Hematopoietic multipotent progenitor cell treated with erythropoietin and hydrocortisone succinate and interleukin-3 and kit ligand, for 15 days (in vitro differentiated cells): ENCODE measurements at places on chromosomes 16 and 17.

GRCh38 chr17:7204828-7205461 is 14.7 kb downstream of the DLG4 start:
- peak; percentile 49 for DNase-seq

- DNase-seq: no peak
Observed at GRCh38 chr16:86708431-86708830, 130.1 kb downstream of the FOXL1 start.

DNA sequence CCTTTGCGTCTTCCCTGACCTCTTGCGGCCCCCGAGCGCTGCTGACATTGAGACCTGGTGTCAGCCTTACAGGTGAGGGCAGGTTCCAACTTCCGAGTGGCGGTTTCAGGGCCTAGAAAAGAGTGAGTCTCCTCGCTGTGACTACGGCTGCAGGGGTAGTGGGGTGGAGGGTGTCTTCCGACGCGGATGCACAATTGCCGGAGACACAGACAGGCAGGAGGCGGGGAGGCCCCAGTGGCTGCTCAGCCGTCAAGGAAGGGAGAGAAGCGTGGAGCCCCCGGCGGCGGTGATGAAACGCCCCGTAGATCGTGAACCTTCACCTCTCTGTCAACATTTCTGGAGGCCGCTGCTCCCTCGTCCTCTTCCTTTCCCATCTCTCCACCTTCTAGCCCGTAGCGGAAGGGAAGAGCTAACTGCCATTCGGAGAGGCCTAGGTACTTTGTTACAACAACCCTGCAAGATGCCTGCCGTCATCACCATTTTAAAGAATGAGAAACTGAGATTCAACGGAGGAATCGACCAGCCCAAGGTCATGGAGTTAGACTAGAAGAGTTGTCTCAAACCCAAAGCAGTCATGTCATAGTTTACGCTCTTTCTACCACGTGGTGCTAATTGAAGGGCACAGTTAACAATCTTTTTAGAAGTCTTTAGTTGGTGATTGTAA is 485 bp downstream of the DNAJA3 start:
- no peak for DNase-seq

DNA sequence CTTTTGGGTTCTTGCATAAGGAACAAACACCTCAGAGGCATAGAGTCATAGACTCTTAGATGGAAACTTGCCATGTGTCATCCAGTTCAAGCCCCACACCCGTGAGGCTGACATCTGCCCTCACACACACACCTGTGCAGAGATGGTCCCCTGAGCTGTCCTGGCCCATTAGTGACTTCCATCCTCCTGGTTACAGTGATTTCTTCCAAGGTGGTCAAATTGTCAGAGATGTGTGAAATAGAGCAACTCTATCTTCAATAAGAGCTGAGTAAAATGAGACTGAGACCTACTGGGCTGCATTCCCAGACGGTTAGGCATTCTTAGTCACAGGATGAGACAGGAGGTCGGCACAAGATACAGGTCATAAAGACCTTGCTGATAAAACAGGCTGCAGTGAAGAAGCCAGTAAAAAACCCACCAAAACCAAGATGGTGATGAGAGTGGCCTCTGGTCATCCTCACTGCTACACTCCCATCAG is 342.2 kb upstream of the TNRC6C start:
- no peak for DNase-seq

DNA sequence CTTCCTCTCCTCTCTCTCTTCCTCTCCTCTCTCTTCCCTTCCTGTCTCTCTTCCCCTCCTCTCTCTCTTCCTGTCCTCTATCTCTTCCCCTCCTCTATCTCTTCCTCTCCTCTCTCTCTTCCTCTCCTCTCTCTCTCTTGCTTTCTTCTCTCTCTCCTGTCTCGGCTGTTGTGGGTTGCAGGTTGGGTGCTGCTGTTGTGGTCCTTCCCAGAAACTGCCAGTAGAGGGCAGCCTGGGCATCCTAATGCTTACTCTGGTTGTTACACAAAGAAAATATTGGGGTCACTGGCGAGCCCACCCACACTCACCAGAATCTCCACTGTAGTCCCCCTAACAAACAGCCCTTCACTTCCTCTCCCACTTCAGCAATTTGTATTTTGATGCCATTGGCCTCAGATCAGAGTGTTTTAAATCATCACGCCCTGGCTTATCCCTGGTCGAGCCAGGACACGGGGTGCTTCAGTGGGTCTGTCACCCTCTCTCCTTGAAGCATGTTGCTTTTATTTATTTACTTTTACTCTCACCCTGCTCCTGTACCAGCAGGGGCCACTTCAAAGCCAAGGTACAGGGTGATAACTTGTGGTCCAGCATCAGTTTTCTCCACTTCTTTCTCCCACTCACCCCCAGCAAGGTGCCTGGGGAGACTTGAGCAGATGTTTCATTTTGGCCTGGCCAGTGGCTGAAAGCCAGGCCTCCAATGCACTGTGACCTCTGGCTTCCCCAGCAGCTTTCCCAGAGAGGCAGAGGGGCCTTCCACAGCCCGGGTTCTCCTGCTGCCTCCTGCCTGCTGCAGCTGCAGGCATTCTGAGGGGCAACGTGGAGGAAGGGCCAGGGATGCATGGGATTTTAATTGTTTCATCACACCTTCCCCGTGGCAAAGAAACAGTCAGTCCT is 4.7 kb upstream of the MMP15 start:
- peak; percentile 47 for DNase-seq

DNA sequence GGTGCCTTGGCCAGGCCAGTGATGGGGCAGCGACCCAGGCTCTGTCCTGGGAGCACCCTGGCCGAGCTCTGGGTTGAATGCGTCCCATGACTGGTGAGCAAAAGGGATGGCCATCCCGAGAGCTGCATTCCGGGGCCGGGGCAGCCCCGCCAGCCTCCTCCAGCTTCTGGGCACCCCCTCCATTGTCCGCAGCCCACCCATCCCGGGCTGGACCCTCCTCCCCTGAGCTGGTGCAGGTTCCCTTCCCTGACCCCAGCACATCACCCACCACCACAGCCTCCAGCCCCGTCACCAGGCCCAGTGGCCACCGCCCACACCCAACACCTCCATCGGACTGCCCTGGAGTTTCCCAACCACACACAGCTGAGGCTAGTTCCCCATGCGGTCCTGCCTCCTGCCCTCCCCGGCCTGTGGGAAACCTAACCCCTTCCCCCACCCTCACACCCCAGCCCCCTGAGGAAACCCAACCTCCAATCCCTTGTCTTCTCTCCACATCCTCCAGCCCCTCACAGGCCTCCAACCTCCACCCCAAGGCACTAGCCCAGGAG is 16.2 kb upstream of the PVALEF start:
- DNase-seq: no peak

DNA sequence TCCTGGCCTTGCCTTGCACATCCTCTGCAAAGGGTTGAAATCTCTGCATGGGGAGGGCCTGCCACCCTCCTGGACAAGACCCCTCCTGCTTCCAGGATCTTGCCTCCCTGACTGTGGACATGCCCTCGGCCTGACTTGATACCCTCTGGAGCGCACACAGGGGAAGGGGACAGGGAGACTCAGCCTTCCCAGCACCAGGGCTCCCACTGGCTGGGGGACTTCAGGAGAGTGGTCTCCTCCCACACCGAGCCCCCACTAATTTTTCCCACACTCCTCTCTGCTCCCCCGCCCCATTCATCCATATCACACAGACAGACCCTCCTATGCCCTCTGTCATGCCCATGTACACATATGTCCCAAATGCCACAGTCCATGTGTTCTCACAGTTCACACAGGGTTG is 14.3 kb downstream of the SGCA start:
- DNase-seq: no peak

- DNase-seq: no peak
Observed at GRCh38 chr16:84087466-84088151, 29.1 kb downstream of the MBTPS1 start.

DNA sequence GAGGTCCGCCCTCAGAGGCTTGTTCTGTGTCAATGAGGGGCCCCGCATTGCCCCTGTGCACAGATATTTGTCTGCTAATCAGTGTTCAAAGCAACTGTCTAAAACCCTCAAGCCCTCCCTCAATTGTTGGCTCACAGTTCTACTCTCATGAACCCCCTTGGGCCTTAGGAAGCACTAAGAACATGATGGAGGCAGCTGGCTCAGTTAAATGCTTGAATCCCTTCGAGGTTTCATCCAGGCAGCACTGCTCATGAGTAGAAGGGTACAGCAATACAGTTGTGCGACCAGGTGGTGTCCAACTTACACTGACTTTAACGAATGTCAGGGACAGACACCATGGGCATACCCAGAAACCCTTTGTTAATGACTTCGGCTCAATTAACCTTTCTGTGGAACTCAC is 89.2 kb upstream of the WSCD1 start:
- no peak for DNase-seq

- peak; percentile 45 for DNase-seq
Observed at GRCh38 chr17:81869221-81870130, 1.7 kb downstream of the ARHGDIA start.

GRCh38 chr16:77227745-77228144 is 28.5 kb downstream of the SYCE1L start:
- no peak for DNase-seq
